ENCODE measurements at places on chromosomes 2 and 18.

DNA sequence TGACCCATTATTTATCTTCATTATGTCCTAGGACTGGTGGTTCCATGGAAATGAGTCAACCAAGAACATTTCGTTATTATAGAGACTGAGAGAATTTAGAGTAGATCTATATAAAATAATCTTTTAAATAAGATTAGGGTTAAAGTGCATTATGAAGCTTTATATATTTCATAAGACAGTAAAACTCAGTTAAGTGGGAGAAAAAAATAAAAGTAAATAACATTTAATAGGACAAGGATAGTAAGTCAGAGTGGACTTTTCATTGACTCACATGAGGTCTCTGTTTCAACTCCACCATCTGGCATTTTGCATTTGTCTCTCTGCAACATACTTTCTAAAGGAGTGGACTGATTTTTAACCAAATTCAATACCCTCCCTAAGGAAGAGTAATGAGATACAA is 125.3 kb upstream of the CCDC68 start:
- DNase-seq = no peak

DNA sequence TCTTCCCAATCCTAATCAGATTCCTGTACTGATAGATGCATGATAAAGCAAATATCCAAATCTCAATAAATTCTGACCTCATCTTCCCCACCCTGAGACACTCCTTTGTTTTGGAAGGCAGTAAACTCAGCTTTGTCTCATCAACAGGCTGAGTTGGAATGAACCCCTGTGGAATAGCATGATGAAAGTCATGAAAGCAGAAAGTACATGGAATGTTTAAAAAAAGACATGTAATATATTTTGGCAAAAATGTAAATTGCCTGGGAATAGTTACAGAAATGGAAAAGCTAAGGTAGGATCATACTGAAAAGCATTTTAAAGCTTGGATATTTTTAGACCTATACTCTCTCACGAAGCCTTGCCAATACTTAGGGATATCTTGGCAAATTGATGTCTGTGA is 468.7 kb upstream of the CDH7 start:
- no peak for DNase-seq

- DNase-seq = no peak
Observed at GRCh38 chr18:72075040-72075439, 469.1 kb downstream of the CBLN2 start.

GRCh38 chr2:183250061-183250460 is 125.8 kb downstream of the NUP35 start:
- DNase-seq = no peak

- no peak for DNase-seq
Observed at GRCh38 chr2:85042330-85042729, 71.4 kb downstream of the KCMF1 start.

DNA sequence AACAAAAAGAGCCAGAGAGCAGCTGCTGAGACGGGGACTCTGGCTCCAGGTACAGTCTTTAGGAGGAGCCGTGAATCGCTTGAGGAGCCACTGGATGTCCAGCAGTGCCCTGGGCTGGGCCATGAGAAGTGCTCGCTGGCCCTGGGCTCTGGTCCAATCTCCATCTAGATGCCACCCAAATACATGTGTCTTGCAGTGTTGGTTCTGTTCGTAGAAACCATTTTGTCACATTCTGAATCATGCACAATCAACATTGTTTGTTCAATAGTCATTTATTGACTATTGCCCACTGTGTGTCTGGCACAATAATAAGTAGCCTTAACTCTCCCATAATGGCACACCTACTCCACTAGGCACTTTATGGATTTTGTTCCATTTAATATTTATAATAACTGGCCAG is 26.1 kb downstream of the TYMS start:
- no peak for DNase-seq

DNA sequence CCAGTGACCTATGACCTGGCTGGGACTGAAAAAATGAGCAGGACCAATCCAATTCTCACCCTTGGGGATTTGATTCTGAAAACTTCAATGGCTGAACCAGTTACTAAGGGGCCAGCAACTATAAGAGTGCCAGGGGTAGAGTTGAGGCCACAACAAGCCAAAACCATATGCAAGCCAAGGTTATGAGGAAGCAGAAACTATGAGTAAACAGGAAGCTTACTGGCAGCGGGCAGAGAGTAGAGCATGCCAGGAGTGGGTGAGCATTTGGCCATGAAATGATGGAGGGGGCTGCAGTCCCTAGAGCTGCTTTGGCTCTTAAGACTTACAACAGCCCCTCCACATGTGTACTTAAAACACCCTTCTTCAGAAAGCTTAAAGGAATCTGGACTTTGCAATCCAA is 82.4 kb downstream of the RBMS1 start:
- DNase-seq = no peak

DNA sequence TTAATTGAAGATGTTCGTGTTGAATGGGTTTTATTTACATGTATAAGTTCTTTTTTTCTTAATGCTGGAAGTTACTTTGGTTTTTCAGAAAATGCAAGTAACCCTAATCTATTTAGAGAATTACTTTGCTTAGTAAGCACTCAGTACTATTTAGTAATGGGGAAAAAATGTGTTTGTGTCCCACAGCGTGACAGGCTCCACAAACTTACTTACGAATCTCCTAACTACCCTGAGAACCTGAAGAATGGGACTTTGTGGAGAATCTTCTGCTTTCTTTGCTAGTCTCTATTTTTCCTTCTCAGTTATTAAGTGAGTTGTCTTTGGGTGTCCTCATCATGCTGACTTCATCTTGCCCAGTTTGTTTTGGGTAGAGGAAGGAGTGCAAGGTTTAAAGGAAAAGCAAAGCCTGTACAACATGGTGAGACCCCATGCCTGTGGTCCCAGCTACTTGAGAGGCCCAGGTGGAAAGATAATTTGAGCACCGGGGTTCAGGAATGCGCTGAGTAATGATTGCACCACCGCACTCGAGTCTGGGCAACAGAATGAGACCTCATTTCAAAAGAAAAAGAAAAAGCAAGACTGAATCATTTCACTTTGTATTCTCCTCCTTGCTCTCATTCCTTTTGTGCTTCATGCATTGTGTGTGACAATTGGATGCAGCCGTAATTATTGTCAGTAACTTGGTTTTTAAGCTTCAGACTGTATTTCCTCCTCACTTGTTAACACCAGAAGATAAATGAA is 10.2 kb downstream of the NEDD4L start:
- DNase-seq = no peak

GRCh38 chr2:158755310-158756087 is 39.6 kb upstream of the DAPL1 start:
- DNase-seq = no peak

GRCh38 chr18:79819064-79819967 is 21.6 kb downstream of the KCNG2 start:
- no peak for DNase-seq

DNA sequence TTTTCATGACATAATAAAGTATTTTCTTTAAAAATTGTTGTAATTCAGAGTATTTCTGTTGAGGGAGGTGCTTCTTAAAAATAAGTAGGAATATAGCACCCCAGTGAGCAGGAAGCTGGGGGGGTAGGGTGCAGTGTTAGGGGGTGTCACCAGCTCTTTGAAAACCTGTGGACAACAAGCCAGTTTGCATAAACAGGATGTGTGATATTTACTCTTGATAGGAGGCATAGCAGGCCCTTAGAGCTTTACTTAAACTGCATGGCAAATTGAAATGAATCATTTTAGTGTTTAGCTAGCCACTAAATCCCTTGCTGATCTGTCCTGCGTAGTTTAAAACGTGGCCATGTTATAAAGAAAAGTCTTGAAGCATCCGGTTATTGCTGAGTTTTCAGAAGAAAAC is 8.4 kb downstream of the TGIF1 start:
- no peak for DNase-seq

- no peak for DNase-seq
Observed at GRCh38 chr2:140027320-140027719, 1247.1 kb upstream of the NXPH2 start.

GRCh38 chr2:241603686-241604085 is 33.3 kb downstream of the THAP4 start:
- no peak for DNase-seq

- DNase-seq = no peak
Observed at GRCh38 chr2:46072101-46072820, 224.9 kb upstream of the EPAS1 start.

GRCh38 chr2:201136889-201137321 is 20.9 kb downstream of the CFLAR start:
- no peak for DNase-seq

GRCh38 chr18:10290638-10291235 is 163.7 kb upstream of the APCDD1 start:
- no peak for DNase-seq

- no peak for DNase-seq
Observed at GRCh38 chr2:74177696-74178095, 983 bp downstream of the MOB1A start.

GRCh38 chr18:70627182-70627802 is 338.4 kb downstream of the SOCS6 start:
- DNase-seq = no peak

DNA sequence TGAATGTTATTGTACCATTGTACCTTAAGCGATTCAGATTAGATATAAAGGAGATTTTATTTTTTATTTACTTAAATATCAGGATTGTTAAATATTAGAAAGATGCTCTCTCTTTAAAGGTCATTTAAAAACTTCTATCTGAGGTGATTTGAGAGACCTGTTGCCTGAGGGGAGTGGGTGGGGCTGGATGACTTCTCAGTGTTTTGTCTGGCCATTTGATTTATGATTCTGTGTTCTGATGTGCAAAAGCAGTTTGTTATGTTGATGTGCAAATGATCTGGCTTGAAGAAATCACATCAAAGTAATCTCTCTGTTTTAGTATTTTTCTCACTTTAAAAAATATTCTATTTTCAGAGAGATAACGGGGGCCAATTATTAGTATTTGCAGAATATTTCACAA is 370.8 kb downstream of the NUP35 start:
- DNase-seq = no peak

GRCh38 chr2:231542136-231542535 is 11.9 kb upstream of the NMUR1 start:
- no peak for DNase-seq

GRCh38 chr2:204977914-204978313 is 432.6 kb downstream of the PARD3B start:
- DNase-seq = no peak

DNA sequence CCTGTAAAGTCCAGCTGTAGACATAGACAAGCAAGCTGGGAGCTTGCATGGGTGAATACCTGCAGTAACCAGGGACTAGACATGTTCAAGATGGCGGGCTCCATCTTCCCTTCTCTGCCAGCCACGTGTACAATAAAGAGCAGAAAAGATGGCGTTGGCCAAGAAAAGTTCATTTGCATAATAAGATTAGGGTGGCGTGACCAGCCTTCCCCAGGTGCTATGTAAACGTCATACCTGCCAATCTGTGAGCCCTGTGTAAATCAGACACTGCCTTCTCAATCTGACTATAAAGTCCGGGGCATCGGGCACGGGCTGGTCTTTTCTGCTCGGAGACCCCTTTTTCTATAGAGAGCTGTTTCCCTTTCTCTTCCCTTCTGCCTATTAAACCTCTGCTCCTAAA is 101.6 kb upstream of the XPO1 start:
- DNase-seq = no peak

DNA sequence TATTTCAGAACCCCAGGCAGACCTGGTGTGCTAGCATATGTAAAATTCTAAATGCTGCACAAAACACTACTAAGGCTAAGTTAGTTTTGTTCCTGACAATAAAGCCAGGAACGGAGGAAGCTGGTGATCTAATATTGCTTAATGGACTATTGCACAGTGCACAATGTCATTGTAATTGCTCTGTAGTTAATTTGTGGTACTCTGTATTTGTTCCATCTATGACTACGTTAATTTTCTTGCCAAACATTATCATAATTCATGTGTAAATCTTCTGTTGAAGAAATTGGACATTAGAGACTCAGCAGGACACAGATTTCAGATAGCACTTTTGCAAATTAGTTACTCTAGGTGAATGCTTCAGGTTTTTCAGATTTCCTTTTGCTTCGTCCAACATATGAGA is 232.3 kb downstream of the RIT2 start:
- no peak for DNase-seq

DNA sequence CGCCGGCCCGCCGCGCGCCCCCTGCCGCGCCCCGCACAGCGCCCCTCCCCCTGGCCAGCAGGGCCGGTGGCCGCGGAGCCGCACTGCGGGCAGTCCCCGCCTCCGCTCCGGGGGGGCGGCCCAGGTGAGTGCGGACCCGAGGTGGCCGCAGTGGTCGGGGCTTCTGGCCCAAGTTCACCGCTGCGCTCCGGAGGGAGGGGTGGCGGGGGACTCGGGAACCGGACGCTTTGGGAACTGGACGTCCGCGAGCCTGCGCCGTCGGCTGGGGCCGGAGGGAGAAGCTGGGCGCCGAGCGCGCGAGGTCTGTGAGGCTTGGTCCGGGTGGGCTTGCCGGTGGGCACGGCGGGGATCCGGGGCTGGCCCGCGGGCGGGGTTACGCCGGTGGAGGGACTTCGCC is 591 bp upstream of the LDLRAD4 start:
- peak; percentile 67 for DNase-seq

GRCh38 chr2:134515137-134515536 is 203.7 kb downstream of the TMEM163 start:
- DNase-seq = no peak

- DNase-seq = no peak
Observed at GRCh38 chr2:29726976-29727375, 194.4 kb downstream of the ALK start.

DNA sequence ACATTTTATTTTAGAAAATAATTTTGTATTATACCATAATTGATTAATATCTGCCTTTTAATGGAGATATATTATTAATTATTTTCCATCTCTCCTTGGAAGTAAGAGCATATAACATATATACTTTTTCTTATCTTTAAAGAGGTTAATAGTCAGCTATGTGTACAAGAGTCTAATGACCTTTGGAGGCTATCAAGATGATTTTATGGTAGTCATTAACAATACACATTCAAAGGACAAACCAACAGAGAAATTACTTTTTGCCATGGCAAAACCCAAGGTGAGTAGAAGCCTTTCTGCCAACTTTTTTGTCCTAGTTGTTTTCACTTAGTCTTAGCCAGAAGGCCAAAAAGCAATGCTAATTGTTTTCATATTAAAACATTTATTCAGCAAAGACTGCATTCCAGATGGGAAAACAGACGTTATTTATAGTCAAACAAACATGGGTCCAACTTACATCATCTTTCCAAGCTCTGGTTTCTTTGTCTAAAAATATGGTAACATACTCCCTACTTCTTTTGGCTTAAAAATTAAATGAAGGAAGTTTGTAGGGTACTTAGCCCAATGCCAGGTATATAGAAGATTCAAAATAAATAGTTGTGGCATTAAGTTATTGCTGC is 9.6 kb upstream of the DYNC2LI1 start:
- no peak for DNase-seq

DNA sequence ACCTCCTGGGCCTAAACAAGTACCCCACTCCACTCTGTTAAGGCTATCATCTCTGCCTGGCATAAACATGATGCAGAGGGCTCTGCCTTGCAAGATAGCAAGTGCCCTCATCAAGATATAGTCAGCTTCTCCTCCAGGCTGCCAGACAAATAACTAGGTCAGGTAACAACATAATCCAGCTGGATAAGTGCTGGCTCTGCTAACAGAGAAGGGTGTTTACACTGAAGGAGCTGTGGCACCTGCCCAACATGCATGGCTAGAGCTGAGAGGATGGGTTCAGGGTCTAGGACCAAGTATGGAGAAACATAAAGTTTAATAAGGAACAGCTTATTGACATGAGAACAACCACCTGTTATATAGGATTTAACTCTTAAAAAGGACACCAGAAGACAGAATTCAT is 42.8 kb downstream of the DLGAP1 start:
- no peak for DNase-seq

GRCh38 chr2:186772579-186772978 is 76.4 kb downstream of the ZSWIM2 start:
- no peak for DNase-seq
